Epithelial cell of prostate (primary cell): ENCODE measurements at places on chromosomes 2 and 18.

GRCh38 chr2:32633040-32633439 is 5.2 kb downstream of the TTC27 start:
- DNase-seq = no peak

- DNase-seq = no peak
These were observed 122.8 kb downstream of the PXDN start for GRCh38 chr2:1621501-1621900.

- no peak for DNase-seq
These were observed 89.7 kb upstream of the CXCR4 start for GRCh38 chr2:136207665-136208064.

DNA sequence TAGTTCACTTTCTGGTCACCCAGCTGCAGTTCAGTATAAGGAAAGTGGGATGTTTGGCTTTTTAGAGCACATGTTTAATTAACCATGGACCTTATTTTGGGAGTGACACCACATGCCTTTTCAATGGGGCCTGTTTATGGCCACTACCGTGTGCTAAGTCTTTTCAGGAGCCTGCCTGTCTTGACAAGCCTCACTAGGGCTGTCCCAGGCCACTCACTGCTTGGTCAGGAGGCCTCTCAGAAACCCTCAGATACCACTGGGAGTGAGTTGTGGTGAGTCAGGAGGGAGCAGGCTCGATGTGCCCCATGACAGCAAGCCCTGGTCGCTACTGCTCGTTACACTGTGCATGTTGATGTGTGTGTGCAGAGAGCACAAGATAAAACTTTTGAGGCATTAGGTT is 123.0 kb downstream of the MAP4K4 start:
- DNase-seq = peak; percentile 98

DNA sequence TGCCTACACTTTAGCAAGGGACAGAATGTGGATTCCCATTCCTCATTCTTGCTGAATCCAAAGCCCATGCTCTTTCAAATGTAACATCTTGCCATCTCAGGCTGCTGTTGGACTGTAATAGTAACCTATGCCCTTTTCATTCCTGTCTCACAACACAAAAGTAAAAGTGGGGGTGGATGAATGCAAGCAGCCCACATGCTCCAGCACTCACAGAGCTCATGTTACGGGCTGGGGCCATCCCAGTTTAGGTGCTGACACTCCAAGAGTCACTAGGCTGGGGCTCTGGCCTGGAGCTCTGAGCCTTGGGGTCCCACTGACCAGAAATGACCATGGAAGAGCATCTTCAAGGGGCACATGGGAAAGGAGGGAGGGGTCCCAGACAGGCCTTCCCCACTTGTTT is 47.6 kb downstream of the CCBE1 start:
- DNase-seq = no peak

DNA sequence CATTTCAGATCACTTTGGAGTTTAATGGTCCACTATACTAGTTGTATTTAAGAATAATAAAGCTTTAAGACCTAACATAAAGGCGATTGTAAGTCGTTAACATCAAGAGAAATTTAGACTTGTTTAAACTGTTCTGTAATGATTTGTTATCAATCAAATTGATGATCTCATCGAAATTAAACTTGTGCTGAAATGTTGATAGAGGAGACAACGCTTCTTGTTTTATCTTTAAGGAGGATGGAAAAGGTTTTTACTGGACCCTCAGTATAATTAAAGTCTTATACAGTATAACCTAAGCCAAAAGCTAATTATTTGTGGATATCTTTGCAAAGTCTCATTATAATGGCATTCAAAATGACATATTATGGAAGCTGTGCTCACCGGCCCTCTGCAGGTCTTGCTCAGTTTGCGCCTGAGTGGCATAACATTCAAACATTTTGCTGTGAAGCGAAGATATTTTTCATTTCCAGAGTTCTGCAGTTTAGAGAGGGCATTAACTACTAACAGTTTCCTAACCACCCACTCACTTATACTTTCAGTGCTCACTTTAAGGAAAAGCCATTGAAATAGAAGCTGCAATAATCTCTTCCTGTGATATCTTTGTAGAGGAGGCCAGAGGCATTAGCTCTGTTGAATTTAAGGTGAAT is 1.4 kb upstream of the SERTAD2 start:
- DNase-seq = no peak

DNA sequence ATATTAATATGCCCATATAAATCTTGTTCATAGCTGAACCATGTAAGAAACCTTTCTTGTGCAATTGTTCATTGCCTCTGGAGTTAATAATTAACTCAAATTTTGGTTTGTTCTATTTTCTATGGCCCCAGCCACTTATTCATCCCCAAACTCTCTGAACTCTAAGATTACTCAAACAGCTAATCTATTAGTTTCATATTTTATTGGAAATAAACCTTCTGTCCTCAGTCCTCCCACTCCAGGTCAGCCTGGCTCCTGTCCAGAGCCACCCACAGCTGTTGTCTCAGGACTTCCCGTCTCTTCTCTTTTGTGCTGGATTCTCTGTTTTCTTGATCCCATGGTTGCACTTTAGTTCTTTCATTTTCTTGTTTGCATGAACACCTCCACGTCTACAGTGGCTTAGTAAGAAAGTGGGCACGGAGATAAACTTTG is 4.4 kb upstream of the RNF103 start:
- DNase-seq = no peak

GRCh38 chr2:187951470-187952218 is 340.0 kb upstream of the GULP1 start:
- no peak for DNase-seq

GRCh38 chr2:18117592-18117991 is 239.1 kb downstream of the KCNS3 start:
- peak; percentile 16 for DNase-seq

DNA sequence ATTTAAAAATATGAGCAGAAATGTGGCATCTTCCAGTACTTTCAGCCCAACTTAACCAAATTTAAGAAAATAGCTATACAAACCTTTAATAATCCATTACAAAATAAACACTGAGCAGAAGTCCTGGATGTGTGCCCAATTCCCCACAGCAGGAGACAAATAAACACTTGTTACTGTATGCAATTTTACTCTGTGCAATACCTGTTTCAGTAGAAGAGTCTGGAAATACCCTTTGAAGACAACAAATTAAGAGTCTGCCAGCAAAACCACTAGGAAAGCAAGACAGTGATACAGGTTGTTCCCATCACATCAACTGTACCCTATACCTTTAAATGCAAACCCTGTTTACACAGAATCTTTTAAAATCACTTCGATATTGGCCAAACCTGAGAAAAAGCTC is 41.4 kb upstream of the RNU4ATAC start:
- DNase-seq = no peak

GRCh38 chr2:237327175-237327950 is 86.6 kb downstream of the COL6A3 start:
- no peak for DNase-seq

GRCh38 chr2:15284614-15285013 is 276.5 kb downstream of the NBAS start:
- no peak for DNase-seq

DNA sequence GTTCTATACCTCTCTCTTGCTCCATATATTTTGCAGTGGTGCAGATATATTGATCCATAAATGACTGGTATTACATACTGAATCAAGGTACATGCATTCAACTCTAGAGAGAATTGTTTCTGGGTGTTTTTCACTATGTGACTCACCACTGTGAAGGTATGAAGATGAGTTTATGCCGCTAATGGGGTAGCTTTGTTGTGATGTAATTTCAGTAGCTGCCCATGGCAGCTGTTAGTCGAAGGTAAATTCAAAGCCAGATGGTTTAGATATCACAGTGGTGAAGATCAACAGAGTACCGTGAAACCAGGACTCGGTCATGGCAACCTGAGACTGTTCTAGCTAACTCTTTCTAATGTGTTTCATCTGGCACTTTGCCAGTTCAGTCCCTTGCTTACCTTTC is 50.4 kb downstream of the PKP4 start:
- DNase-seq = no peak

DNA sequence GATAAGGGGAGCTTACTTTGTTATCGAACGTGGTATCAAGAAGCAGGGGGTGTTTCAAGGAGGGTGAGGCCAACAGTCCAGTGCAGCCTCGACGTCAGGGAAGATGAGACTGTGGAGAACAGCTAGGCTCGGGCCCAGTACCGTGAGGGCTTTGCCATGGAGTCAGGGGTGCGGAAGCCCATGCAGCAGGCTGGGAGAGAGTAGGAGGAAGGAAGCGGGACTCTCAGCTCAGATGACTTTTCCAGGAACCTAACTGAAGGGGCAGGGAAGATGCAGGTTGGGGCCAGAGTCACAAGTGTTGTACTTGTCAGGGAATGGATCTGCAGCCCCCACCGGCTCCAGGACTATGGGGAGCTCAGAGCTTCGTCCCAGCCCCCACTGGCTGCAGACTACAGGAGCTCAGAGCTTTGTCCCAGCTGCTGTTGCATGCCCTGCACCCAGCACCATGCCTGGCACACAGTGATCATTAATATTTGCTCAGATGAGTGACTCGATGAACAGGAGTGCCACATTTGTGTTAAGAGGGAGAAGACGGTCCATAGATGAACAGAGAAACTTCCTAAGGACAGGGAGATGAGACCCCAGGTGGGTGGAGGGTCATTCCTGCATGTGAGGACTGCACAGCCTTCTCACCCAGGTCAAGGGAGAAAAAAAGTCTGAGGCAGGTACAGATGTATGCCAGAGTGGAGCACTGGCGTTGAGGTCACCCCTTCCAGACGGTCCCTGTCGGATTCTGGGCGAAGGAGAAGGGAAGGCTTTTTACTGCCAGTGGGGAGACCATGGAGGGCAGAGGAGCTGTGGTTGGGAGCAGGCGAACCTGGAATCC is 36.4 kb downstream of the PTGR3 start:
- DNase-seq = no peak

GRCh38 chr2:148592791-148593190 is 51.8 kb upstream of the EPC2 start:
- DNase-seq = no peak

DNA sequence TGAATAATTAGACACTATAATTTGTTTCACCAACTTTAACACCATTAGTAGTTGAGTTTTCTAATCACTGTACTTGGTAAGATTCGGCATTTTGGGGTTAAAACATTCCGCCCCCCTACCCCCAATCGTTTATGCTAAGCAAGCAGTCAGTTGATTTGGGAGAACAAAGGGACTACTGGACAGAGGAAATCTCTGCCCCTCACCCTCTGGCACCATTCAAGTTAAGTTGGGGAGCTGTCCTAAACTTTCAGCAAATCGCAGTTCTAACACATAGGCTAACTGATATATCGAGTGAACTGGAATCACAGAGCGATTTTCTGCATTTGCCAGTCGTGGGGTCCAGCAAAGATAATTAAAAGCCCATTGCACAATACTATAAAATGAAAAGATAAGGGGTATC is 5.6 kb downstream of the KLF7 start:
- no peak for DNase-seq

- DNase-seq = no peak
These were observed 5.6 kb downstream of the RAB12 start for GRCh38 chr18:8614875-8615274.

DNA sequence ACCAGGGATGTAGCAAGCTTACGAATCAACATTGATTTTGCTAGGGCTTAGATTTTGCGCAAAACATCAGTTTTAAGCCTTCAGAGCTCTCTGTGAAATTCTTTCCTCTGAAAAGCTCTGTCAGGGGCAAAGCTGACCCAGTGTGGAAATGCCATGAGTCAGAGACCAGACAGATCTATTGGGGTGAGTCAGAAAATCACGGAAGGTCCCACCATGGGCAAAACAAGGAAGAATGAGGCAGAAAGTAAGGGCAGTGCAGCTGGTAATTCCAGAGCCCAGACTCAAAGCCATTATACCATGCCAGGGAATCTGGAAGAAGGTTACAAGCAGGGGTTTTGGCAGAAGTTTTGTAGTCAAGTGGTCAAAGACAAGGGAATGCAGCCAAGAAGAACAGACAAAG is 256.6 kb upstream of the CTAGE1 start:
- DNase-seq = peak; percentile 50

DNA sequence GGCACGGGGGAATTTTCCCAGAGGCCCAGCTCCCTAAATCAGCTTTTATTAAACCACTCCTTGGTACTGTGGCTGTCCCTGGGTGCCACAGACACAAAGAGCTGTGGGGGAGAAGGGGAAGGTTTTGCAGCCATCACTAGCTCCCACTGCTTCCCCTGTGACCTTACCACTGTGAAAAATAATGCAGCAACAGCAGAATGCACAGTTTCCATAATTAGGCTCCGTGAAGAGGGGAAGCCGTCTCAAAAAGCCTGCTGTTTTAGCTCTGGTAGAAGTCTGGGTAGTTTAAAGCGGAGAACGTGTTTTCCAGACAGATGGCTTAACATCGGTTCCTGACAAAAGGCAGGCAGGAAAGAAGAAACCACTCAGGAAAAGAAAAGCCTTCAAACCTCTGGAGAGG is 27.5 kb upstream of the CAB39 start:
- no peak for DNase-seq

GRCh38 chr18:56391931-56392590 is 246.3 kb downstream of the TXNL1 start:
- no peak for DNase-seq

GRCh38 chr2:217913436-217913835 is 89.4 kb downstream of the TNS1 start:
- no peak for DNase-seq

DNA sequence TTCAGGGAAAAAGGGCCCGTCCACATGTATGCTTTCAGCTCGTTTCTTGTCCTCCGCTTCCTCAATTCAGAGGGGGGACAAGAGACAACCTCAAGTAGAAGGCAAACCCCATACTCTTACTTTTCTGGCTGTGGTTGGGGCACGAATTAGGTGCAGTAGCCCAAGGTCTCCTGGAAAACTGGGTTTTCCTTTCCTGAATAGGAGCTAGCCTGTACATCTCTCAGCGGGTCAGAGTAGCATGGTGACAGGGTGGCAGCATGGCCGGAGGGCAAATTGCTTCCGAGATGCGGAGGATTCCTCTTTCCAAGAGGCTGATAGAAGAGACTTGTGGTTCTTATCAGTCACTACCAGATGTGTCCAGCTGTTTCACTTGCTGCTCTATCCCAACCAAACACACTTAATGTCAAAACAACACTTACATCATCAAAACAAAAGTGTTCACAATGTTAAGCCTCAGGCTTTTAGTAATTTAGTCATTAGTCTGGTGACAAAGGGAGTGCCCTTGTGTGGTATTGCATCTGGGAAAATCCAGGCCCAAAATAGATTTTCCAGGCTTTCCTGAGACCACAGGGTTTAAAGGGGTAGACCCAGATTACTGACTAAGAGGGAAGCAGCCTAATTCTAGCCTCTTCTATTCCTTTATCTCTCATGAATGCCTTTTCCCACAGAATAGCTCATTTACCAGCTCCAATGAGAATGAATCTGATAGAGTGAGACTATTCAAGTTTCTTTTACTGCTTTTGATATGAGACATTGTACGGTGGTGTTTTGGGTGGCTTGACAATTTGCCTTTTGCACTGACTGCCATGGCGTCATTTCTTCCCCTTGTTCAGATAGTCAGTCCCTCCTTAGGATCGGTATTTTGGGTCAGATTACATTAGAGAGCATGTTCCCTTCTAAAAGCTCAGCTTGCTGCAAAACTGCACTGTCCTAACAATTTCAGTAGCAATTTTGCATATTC is 162.0 kb downstream of the LTBP1 start:
- DNase-seq = no peak
